ENCODE measurements at places on chromosomes 16 and 17. TPM values are rescaled to one million over a fixed set of nuclear protein-coding genes. Genes with fewer than 3 reads are reported as not detected.
A peak's percentile ranks its signal among the peaks of the same experiment; 100 is the strongest.

- peak; percentile 29 for DNase-seq
These were observed 45.6 kb downstream of the CYB5B start for GRCh38 chr16:69469807-69470561.

- no peak for DNase-seq
These were observed 7.2 kb downstream of the RAB11FIP4 start for GRCh38 chr17:31398381-31399311.

- no peak for DNase-seq
These were observed 57.5 kb downstream of the CDH13 start for GRCh38 chr16:82684256-82684655.

DNA sequence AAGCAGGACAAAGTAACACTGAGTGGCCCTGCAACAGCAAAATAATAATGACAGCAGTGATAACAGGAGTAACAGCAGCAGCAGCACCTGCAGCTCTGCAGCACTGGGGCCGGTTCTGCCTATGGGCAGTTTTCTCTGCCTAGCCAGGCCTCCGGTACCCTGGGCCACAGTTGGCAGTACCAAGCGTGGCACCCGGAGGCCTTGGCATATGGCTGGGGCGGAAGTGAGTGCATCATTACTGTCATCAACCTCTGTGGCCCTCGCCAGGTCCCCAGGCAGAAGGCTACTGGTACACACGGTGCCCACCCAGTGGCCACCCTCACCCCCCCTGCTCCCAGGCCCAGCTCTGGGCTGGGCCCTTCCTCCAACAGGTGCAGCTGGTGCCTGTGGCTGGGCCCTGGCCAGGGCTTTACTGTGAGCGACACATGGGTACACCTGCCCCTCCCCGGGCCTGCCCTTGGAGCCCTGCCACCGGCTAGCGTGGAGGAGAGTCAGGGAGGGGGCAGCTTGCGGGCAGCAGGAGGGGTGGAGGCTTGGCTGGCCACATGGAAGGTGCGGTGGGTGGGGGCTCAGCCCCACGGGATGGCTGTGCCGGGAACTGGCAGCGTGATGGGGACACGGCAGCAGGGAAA is 3.0 kb downstream of the KCNJ12 start:
- DNase-seq = no peak

DNA sequence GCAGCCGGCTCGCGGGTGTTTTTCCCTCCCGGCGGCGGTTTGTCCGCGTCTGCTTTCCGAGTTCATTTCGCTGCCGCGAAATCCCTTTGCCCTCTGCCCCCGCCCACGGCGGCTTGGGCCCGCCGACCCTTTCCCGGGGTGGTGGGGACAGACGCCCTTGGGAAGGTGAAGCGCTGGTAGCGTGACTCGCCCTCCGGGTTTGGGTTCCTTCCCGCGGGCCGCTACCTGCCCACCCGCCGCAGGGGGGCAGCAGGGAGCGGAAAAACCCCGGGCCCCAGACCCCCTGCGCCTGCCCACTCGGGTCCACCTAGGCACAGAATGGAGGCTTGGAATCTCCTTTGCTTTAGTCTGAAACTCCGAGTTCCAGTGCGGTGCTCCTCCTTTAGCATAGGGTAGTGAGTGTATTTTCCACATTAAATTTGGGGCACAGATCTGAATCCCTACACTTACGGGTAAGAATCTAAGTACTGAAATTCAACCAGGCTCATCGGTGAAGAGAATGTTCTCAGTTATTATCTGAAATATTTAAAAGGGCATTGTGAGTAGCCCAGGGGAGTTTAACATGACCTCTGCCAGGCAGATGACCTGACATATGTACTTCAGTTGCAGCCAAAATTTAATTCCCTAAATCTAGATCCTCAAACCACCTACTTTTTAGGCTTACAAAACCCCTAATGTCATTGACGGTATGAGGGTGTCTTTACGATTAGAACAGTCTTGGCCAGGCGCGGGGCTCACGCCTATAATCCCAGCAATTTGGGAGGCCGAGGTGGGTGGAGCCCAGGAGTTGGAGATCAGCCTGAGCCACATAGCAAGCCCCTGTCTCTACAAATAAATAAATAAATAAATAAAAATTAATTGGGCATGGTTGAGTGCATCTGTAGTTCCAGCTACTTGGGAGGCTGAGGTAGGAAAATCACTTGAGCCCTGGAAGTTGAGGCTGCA is 1.0 kb downstream of the NME2 start:
- peak; percentile 80 for DNase-seq

SYNGR3 gene
- 19.5 TPM for polyA plus RNA-seq

ALOX12 gene
- 0.07 TPM for polyA plus RNA-seq

All from B cell (primary cell).